ENCODE measurements at places on chromosomes 1 and 21. TPM values are rescaled to one million over a fixed set of nuclear protein-coding genes. Genes with fewer than 3 reads are reported as not detected.

RYR2 gene
- 6.3 TPM for total RNA-seq

CYP2J2 gene
- total RNA-seq: 0.61 TPM

DNA sequence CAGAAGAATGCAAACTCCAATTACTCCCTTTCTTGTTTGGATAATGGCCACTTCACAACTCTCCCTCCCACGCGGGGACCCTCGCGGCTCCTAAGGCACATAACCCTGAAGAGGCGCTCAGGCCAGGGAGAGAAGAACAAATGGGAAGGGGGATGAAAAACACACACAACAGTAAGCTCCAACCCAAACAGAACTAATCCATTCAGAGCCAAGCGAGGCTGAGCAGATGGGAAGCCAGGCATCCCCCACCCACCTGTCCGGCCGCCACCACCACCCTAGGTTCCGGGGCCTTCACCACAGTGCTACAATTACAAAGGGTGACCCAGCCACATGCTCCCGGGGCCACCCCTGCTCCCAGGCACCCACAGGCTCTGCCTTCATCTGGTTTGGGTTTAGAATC lies 101.5 kb downstream of the MRPL37 start:
- peaks cover 33% of the 10 kb centered on the region for H3K4me1 ChIP-seq
- no peaks in the 10 kb centered on the region for H3K27me3 ChIP-seq
- no peak overlapping the region for H3K4me3 ChIP-seq

- no peaks in the 10 kb centered on the region for H3K27me3 ChIP-seq
- H3K36me3 ChIP-seq: no peaks in the 10 kb centered on the region
- DNase-seq: no peak
- no peak overlapping the region for H3K4me3 ChIP-seq
- no peaks in the 10 kb centered on the region for H3K4me1 ChIP-seq
- no peak overlapping the region for H3K27ac ChIP-seq
These were observed 95.9 kb upstream of the COA6 start for GRCh38 chr1:234277161-234277868.

DNA sequence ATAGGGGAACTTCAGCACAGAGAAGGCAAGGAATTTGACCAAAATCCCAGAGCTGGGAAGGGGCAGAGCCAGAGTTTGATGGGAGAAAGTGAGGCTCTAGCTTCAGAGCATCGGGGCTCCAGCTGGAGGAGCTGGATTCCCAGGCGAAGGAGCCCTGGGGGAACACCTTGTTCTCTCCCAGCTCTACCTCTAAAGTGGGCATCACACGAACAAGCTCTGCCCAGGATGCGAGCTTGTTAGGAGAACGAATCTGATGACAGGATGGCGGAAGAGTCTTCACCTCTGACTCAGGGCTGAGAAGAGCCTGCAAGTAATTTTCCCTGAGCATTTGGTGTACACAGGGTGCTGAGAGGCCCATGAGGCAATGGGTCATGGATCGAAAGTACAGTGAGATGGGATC lies 22.0 kb downstream of the TNNT2 start:
- DNase-seq: no peak
- no peaks in the 10 kb centered on the region for H3K4me1 ChIP-seq
- H3K4me3 ChIP-seq: no peak overlapping the region
- H3K36me3 ChIP-seq: no peaks in the 10 kb centered on the region

GRCh38 chr21:44778499-44778911 lies 23.1 kb downstream of the UBE2G2 start:
- H3K4me1 ChIP-seq: peaks cover 8% of the 10 kb centered on the region
- H3K27ac ChIP-seq: no peak overlapping the region
- peak; percentile 46 for DNase-seq
- H3K4me3 ChIP-seq: no peak overlapping the region
- peaks cover 26% of the 10 kb centered on the region for H3K36me3 ChIP-seq

GRCh38 chr1:63316984-63317816 lies 5.2 kb upstream of the FOXD3 start:
- peaks cover 75% of the 10 kb centered on the region for H3K27me3 ChIP-seq
- no peaks in the 10 kb centered on the region for H3K36me3 ChIP-seq
- H3K4me1 ChIP-seq: peaks cover 15% of the 10 kb centered on the region
- H3K27ac ChIP-seq: no peak overlapping the region

- H3K27me3 ChIP-seq: no peaks in the 10 kb centered on the region
- H3K4me1 ChIP-seq: peaks cover 15% of the 10 kb centered on the region
- H3K36me3 ChIP-seq: no peaks in the 10 kb centered on the region
- no peak for DNase-seq
These were observed 119.3 kb upstream of the CDC42BPA start for GRCh38 chr1:227437495-227438008.
